ENCODE measurements at places on chromosomes 6 and 20.

GRCh38 chr6:148332088-148332487 lies 10.6 kb upstream of the SASH1 start:
- no peak for DNase-seq

DNA sequence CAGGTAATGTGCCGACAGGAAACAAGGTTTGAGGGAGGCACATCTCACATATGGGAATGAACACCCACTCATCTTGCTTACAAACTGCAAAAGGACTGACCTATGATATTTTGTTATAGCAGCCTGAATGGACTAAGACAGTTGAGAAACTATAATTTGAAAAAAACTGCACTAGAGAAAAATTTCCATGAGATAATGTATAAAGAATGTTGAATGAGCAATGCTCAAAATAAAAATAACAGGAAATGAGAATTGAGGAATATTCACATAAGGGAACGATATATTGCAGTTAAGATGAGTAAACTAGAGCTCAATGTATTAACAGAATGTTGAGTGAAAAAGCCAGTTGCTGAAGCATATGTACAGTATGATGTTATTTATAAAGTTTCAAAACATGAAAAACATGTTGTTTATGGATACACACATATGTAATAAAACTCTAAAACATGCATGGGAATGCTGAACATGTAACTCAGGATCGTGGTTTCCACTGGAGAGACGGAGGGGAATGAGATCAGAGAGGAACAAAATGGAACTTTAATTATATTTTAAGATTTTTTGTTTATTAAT lies 6.3 kb upstream of the TBC1D22B start:
- no peak for DNase-seq

- no peak for DNase-seq
These were observed 22.5 kb upstream of the TAGAP start for GRCh38 chr6:159067334-159067733.

DNA sequence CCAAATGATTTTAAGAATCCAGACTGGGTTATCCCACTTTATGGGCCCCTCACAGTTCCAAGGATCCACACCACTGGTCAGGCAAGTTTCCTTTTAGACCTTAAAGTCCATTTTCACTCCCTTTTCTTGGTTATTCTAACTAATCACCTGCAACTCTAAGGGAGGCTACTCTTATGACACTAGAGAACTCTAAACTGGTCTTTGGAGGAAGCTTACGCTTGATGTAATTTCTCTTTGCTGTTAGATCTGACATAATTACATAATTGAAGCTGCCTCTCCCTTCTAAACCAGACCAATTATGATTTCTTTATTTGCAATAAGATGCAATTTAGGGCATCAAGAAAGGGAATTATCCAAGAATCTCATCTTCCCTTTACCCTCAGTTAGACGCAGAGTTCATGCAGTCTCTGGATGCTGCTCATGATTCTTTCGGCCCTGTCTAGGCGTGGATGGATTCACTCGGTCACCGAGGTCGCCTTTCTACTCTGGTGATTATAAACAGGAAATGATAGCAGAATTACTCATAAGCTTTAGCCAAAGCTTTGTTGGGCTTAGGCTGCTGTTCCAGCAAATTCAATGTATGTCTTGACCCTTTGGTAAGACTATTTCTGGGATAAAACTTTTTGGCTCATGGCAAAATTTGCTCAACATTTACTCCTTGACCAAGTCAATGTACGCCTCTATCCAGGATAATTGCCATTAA lies 166.4 kb upstream of the PRND start:
- no peak for DNase-seq

DNA sequence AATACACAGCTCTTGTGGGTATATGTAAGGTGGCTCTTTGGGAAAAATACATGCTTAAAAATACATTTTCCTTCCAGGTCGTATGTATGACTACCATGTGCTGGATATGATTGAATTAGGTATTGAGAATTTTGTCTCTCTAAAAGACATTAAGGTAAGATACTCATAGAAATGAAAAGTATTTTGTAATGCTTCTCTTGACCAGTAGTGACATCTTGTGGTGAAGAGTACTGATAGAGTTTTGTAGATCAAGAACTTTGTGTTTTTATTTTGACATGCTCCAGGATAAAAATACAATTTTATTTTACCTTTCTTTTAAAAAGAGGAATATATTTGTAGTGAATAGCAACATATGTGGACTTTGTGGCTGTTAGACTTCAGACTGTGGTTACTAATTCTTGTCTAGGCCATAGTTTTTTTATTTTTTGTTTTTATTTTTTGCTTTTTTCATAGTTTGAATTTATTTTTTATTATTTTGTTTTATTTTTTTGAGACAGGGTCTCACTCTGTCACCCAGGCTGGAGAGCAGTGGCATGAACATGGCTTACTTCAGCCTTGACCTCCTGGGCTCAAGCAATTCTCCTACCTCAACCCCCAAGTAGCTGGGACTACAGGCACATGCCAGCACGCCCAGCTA lies 17.9 kb downstream of the RPF2 start:
- no peak for DNase-seq

- DNase-seq = no peak
These were observed 655.0 kb downstream of the COL12A1 start for GRCh38 chr6:74550821-74551220.

Measured in left colon (tissue), 2 donors.